ENCODE measurements at places on chromosomes 1 and 21.

GRCh38 chr1:168825129-168825528 lies 96.1 kb upstream of the DPT start:
- DNase-seq: no peak

- no peak for DNase-seq
These were observed 20.4 kb upstream of the SPATA6 start for GRCh38 chr1:48492392-48492791.

- DNase-seq: no peak
These were observed 15.8 kb downstream of the RGS8 start for GRCh38 chr1:182668521-182669054.

DNA sequence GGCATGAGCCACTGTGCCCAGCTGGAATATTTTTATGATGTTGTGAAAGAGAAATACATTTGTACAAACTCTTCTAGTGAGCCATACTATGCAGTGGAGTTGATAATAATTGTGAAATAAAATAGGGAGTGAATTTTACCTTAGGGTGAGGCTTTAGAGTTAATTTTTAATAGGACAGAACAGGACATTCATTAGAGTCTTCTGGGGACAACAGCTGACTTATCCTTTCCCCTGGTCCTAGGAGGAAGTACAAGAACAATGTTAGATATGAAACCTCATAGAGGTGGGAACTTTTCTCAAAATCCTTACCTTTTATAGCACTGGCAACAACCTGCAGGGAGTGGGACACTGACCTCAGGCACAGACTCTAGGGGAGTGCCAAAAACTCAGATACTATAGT lies 21.9 kb downstream of the HAO2 start:
- no peak for DNase-seq

GRCh38 chr1:1470626-1471388 lies 758 bp upstream of the ATAD3B start:
- no peak for DNase-seq

- peak; percentile 21 for DNase-seq
These were observed 3.9 kb downstream of the PSMB2 start for GRCh38 chr1:35637401-35637809.

GRCh38 chr1:202207292-202207691 lies 13.7 kb downstream of the LGR6 start:
- DNase-seq: no peak

DNA sequence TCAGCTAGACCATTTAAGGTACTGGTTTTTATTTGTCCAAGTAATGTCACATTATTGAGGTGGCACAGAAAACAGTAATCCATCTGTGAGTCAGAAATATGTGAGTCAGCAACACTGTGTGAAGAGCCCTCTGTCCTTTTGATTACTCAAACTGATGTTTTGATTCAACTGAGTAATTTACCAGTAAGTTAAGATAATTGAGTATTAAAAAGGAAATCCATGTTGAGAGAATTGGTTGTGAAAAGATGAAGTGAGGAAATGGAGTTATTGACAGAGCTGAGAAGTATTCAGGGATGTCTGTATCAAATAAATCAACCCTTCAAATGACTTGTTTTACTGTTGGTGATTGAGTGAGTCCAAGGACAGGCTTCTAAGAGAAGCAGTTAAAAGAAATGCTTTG lies 302.7 kb upstream of the SGIP1 start:
- DNase-seq: no peak

GRCh38 chr1:149844101-149844500 lies 55.3 kb upstream of the BOLA1 start:
- no peak for DNase-seq

GRCh38 chr1:233193741-233194140 lies 101.8 kb downstream of the PCNX2 start:
- DNase-seq: no peak

DNA sequence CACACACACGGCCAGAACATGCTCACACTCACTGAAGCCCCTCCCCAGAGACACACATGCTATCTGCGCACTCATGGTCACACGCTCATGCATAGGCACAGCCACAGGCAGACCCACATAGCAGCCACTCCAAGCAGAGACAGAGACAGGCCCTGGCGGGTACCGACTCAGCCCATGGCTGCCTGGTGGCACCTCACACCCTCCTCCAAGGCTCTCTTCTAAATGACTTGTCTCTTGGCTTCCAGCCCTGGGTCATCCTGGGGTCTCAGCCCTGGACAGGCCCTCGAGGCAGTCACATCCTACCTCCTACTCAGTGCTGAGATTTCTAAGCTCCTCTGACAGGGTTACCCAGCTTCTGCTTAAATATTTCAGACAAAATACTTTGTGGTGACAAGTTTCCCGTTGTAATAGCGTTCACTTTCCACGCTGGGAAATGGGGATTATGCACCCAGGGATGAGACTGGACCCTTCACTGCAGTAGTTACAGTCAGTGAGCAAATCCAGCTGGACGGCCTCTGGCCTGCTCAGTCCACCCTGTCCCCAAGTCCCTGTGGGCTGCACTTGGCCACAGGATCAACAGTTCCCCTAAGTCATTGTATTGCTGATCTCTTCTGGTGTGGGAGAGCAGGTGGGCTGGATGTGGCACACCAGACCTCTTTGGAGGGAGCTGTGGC lies 2.9 kb upstream of the NFASC start:
- DNase-seq: no peak

DNA sequence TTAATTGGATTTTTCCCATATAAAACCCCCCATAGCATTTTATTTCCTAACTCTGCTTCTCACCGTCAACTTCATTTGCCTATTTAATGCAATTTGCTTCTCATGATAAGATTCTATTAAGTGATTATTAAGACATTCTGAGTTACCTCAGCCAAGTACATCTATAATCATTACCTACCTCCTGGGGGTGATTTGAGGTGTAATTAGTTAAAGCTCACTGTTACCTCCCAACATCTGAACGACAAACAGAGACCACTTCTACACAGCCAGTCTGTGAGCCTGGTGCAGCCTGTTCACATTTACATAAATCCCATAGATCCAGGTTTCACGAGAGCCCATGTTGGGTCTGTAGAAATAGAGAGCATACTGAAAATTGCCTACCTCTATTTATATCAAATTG lies 65.7 kb upstream of the SSX2IP start:
- DNase-seq: no peak

DNA sequence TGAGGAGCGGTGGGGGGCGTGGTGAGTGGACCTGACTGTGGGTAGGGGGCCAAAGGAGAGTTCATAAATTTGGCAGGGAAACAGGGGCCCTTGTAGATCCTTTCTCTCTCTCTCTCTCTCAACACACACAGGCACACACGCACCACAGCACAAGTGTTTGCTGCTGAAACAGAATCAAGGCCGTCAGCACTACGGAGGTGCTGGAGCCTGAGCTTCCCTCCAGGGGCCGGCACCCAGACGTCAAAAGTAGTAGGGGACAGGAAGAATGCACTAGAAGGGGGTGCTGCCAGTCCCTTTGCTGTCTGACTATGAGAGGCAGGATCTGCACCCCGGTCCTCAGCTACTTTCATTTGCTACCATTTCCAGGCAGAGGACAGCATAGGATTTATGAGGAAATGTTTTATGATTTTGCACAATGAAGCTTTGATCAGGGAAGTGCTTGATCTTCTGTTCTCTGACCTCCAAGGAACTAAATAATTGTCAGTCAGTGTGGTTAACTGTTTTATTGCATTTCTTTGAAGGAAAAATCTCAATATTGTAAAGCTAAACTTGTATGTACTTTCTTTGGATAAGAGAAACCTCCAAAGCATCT lies 74.3 kb upstream of the FAM3B start:
- no peak for DNase-seq

DNA sequence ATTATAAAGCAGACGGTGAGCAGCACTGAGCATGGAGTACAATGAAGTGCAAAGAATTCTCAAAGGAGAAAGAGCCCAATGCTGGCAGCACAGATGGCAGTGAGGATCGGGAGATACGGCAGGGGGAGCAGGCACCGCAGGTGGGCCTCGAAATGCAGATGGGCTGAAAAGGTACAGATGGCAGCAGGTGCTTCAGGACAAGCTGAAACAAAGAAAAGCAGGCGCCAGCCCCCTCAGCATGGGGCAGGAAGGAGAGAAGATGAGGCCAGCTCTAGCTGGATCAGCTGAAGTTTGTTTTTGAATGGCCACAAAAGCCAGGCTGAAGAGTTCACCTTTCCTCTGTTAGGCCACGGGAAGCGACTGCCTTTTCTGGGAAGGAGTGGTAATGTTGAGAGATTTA lies 7.7 kb downstream of the CFAP298 start:
- DNase-seq: no peak

GRCh38 chr1:210377731-210378333 lies 49.1 kb downstream of the HHAT start:
- DNase-seq: no peak

DNA sequence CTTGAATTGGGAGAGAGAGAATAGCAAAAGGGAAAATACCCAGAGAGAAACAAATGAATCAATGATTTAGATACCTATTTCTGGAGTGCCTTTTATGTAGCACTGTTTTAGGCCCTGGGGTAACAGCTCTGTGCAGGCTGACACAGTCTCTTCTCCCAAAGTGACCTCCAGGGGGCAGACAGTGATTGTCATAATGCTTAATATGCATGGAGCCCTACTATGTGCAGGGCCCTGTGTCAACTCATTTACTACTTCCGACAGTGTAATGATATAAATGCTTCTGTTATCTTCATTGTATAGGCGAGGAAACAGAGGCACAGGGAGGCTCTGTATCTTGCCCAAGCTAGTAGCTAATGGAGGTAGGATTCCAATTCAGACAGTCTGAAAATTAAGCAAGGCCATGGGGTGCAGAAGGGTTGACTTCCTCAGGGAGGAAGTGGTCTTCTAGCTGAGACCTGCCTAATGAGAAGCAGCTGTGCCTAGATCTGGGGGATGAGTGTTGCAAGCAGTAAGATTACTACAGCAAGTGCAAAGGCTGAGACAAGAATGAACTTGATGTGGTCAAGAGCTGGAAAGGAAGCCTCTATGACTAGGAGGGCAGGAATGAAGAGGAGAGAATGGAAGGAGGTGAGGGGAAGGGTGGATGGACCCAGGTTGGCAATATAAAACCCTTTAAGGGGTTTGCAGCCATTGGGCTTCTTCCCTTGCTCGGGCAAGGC lies 16.2 kb upstream of the SERINC2 start:
- no peak for DNase-seq

- peak; percentile 74 for DNase-seq
These were observed 42.6 kb downstream of the CD34 start for GRCh38 chr1:207868251-207868773.

- peak; percentile 37 for DNase-seq
These were observed 436.4 kb upstream of the PKN2 start for GRCh38 chr1:88247666-88248065.

- peak; percentile 23 for DNase-seq
These were observed at the start of gene CHIA for GRCh38 chr1:111290630-111291029. TSS of gene CHIA (plus strand) at chr1:111290851. CDS start at chr1:111310468, 19,617 bp downstream.

DNA sequence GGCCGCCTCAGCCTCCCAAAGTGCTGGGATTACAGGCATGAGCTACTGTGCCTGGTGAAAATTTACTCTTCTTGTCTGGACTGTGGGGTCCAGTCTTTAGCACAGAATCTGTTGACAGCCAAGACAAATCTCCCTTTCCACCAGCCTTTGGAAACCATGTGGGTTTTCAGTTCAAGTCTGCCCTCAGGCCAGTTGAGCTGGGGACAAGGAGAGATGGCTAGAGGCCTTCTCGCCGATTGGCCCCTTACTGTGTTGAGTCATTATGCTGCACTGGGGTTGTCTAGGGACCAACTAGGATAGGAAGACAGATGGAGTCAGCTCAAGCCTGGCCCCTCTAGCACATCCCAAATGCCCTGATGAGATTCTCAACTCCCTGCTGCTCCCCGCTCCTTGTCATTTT lies 8.6 kb upstream of the NKAIN1 start:
- no peak for DNase-seq

GRCh38 chr1:162314206-162314605 lies 62.4 kb downstream of the SPATA46 start:
- DNase-seq: no peak

- no peak for DNase-seq
These were observed 13.8 kb downstream of the PAXBP1 start for GRCh38 chr21:32757804-32758203.

- DNase-seq: no peak
These were observed 161.7 kb upstream of the EDN2 start for GRCh38 chr1:41646186-41646585.

DNA sequence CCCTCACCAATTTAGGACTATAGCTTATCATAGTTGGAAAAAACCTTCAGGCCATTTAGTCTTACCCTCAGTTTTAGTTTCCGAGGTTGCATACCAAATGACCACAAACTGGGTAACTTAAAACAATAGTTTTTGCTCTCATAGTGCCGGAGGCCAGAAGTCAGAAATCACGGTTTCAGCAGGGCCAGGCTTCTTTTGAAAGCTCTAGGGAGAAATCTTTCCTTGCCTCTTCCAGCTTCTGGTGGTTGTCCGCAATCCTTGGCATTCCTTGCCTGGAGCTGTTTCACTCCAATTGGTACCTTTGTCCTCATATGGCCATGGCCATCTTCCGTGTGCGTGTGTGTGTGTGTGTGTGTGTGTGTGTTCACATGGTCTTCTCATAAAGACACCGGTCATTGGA lies 12.4 kb upstream of the PLXNA2 start:
- no peak for DNase-seq

DNA sequence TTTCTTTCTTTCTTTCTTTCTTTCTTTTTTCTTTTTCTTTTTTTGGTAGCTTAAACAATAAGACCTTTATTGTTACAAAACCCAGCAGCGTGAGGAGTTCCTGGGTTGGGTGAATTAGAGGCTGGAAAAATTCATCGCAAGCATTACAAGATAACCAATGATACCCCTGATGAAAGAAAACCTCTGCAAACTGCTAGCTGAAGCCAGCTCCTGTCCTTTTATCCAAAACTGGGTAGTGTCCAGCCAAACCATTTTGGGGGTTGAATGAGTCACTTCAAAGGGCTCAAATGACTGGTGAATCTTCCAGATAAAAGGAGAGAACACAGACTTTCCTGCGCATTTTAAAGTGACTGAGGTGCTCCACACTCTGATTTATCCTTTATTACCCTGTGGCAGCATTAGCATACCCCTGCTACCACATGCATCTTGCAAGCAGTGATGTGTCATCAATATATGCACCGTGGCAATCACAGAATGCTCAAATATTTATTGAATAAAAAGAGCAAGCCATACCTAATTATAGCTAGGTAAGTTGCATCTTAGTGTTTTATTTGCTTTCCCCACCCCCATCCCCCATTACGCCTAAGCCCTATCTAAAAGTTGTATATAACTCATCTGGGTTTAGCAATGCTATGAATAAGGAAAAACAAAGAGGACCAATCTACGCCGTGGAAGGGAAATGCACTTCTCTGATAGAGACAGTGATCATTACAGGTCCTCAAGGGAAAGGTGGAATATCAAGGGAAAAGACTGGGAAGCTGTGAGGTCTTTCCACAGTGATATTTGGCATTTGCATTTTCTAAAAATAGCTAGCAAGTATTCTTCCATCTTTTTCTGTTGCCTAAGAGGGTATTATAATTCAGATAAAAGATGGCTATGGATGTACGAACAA lies 32.4 kb upstream of the CEP350 start:
- DNase-seq: no peak

GRCh38 chr1:60906526-60906925 lies 175.8 kb upstream of the NFIA start:
- DNase-seq: no peak

GRCh38 chr1:156476501-156477298 lies 23.9 kb downstream of the MEF2D start:
- DNase-seq: no peak

Measured in left lung (tissue), 14 donors.